ENCODE measurements at places on chromosomes 16 and 17.

GRCh38 chr17:44587339-44587738 is 30.1 kb downstream of the FZD2 start:
- DNase-seq = peak; percentile 93

- no peak for DNase-seq
Measured at GRCh38 chr16:48534601-48535340, 75.2 kb downstream of the N4BP1 start.

GRCh38 chr16:73614131-73614530 is 566.2 kb upstream of the ZFHX3 start:
- DNase-seq = no peak

- DNase-seq = no peak
Measured at GRCh38 chr17:59107306-59107670, 608 bp upstream of the TRIM37 start.

DNA sequence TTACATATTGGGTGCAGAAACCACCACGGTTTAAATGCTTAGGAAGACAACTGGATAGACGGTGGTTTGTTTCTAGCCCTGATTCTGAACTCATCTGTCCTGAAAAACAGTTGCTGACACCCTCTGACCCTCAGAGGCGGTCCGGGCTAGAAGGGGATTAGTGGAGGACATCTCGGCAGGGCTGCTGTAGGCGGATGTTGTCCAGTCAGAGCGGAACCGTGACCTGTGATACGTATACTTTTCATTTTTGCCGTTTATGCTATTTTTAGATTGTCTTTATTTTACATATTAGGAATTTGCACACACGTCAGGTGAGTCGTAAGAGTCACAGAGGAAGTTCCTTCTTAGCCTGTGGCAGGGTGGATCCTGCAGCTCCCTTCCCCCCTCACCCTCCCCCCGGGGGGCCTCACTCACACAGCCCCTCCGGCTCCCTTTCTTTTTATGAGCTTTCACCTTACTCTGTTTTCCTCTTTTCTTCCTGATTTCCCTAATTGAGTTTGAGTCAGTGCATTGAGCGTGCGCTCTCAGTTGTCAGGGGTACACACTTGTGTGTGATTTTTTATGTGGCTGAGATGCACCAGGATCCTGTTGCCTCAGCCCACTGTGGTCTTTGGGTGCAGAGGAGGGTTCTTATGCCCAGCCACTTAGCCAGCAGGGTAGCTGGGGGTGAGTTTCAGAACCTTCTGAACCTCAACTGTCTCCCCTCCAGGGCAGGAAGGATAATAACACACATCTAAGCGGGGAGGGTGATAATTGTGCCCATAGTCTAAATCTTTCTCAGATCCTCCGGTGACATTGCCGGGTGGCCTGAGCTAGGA is 211.1 kb upstream of the CHMP6 start:
- DNase-seq = no peak

GRCh38 chr17:48159232-48159631 is 51.7 kb downstream of the SNX11 start:
- no peak for DNase-seq

DNA sequence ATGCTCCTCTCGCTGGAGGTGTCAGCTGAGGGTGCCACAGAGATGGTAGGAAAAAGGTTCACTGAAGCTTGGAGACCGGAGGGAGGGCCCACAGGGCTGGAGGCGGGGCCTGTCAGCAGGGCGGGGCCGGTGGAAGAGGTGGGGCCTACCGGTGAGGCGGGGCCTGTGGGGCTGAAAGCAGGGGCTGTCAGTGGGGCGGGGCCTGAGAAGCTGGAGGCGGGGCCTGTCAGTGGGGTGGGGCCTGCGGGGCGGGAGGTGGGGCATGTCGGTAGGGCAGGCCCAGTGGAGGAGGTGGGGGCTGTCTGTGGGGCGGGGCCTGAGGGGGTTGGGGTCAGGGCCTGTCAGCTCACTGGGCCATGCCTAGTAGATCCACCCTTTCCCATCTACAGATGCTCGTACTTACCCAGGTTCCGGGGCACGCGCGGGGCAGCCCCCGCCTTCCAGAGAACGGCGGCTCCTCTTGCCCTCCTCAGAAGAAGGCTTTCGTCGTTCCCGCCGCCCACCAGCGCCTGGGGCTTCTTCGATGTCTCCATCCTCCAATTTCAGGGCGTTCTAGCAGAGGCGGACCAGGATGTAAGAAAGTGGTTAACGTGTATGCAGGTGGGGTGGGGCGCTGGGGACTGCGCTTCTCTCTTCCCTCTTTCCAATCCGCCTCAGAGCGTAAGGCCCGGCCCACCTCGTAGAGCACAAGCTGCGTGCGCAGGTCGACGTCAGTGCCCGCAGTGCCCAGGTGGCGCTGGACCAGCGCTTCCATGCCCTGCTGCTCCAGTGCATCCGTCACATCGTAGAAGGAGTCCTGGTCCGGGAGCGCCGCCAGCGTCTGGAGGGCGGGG is 9.8 kb downstream of the TMEM208 start:
- peak; percentile 46 for DNase-seq

- no peak for DNase-seq
Measured at GRCh38 chr16:55357241-55357640, 33.2 kb downstream of the IRX6 start.

DNA sequence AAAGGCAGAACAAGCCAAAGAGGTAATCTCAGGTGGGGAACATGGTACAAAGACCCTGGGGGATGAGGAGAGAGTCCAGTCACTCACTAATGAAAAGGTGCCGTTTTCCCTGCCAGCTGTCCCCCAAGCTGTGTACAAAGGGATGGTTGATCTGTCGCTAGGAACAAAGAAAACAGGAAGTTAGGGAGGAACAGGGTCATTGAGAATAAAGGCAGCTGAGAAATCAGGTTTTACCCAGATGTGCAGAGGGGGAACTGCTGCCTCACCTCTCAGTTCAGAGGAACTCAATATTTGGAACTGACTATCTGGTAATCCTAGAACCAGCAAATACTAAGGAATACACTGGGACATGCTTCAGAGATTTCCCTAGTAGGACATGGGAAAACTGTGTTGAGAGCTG is 1.5 kb downstream of the RSKR start:
- DNase-seq = no peak

DNA sequence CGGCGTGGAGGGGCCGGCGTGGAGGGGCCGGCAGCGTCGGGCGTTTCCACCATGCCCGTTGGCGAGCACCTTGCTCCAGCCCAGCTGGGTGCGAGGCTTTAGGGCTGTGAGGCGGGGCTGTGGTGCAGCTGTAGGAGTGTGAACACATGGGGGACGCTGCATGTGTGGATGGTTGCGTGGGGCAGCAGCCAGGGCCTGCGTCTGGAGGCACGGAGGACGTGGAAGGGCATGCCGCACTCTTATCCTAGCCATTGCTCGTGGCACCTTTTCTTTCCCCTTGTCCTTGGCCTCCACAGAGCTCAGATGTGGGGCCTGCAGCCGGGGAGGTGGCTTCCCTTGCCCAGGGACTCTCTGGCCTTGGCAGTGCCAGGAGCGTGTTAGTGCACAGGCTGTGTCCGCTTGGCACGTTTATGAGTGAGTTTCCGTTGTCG is 47.8 kb downstream of the PDPK1 start:
- DNase-seq = no peak

GRCh38 chr17:65109990-65110680 is 27.0 kb upstream of the RGS9 start:
- no peak for DNase-seq

- peak; percentile 39 for DNase-seq
Measured at GRCh38 chr17:9987779-9988585, 82.9 kb upstream of the RCVRN start.

DNA sequence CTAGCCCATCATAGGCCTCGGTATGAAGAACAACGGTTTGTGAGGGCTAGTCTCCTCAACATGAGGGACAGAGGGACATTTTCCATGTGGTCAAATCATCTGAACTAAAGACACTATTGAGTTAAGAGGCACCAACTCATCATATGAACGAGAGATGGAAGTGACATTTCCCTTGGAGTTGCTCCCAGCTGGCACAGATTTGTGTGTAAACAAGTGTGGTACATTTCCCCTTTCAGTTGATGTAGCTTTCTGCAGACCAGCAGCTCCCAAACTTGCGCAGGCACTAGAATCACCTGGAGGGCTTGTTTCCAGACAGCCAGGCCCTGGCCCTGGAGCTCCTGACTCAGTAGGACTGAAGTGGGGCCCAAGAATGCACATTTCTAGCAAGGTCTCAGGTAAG is 205.5 kb downstream of the PARN start:
- DNase-seq = no peak

- no peak for DNase-seq
Measured at GRCh38 chr16:19400711-19401110, 17.0 kb upstream of the TMC5 start.

GRCh38 chr16:68492543-68493411 is 44.5 kb upstream of the SMPD3 start:
- DNase-seq = no peak

- no peak for DNase-seq
Measured at GRCh38 chr17:50692448-50693035, 15.2 kb downstream of the ANKRD40 start.

DNA sequence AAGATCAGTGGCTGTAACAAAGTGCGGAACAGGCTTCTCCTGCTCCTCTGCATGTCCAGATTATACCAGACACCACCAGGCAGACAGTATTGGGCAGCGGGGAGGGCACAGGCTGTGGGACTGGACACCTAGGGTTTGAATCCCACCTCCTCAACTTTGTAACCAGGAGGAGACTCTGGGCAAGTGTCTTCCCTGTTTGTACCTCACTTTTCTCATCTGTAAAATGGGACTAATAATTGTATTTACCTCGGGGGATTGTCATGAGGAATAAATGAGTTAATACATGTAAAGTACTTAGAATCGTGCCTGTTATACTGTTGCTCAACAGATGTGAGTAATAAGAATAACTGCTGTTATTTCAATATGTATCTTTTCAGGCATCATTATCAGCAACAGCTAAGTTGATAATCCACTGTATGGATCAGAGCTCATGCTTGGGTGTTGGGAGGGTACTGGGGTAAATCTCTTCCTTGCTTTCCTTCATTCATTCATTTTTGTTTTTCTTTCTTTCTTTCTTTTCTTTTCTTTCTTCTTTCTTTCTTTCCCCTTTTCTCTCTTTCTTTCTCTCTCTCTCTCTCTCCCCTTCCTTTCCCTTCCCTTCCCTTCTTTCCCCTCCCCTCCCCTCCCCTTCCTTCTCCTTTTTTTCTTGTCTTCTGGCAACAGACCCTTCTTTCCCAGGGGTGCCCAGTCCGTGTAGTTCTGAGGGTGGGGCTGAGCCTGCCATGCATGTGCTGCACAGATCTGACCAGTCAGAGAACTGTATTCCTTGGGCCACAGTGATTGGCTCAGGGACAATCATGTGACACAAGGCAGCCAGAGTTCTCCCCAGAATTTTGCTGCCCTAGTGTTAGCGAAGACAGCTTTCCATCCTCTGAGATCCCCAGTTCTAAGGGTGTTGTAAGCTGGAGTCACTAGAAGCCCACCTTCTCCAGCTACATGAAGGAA is 25.3 kb upstream of the BRD7 start:
- no peak for DNase-seq

DNA sequence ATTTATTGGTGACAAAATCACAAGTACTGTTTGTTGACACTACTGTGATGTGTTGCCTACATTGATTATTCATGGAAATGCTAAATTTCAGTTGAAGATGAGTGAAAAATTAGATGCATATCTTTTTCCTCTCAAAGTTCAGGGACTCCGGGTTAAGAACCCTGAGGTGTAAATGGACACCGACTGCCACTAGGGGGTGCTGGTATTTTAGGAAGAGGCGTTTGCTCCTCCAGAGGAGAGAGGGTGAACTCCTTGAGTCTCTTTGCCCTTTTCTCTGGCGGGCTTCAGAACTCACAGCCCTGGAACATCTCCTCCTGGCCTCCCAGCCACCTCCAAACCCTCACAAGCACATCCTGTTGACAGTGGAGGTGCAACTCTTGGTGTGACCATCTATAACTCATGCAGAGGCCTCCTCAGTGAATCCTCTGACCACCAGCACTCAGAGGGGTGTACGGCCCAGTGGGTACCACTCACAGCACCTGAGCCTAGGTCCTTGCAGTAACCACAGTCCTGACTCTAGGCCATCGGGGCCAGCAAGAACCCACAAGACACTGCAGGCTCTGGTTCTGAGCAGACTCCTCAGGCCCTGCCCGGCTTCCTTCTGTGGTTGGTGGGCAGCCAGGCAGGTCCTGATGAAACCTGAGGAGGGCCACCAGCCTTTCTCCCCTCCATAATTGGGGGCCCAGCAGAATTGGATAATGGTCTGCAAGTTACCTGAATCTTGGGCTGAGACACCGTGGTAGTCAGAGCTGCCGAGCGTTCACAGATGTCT is 26.2 kb upstream of the PIK3R5 start:
- peak; percentile 72 for DNase-seq

GRCh38 chr17:7652388-7653356 is 1.9 kb downstream of the ATP1B2 start:
- no peak for DNase-seq

DNA sequence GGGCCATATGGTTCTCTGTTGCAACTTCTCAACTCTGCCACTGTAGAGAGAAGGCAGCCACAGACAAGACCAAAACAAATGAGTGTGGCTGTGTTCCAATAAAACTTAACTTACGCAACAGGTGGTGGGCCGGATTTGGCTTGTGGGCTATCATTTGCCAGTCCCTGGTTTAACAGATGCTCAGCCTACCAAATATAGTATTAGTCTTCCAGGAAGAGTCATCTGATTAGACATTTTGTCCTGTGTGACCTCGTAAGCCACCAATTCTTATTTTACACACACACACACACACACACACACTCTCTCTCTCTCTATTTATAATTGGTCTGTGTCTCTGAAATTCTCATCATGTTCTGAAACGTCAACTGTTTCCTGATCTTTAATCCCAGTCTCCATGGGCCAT is 245.9 kb downstream of the XYLT1 start:
- DNase-seq = peak; percentile 51

DNA sequence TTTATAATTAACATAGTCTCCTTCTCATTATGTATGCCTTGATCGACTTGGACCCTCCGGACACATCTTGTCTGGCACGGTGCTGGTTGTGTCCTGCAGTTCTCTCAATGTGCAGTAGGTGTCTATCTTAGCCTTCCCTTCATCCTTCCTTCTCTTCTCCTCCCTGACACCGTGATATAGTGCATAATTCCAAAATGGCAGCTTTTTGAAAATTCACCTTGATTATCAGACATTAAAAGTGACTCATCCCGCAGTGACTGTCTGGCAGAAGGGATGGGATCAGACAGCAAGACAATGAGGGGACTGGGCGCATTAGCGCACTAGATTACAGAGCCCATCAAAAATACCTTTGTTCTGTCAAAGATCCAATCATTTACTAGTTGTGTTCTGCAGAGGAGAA is 70.0 kb upstream of the PMFBP1 start:
- DNase-seq = peak; percentile 77

GRCh38 chr16:86665319-86665675 is 86.9 kb downstream of the FOXL1 start:
- peak; percentile 84 for DNase-seq

GRCh38 chr16:23072084-23072599 is 77.1 kb downstream of the USP31 start:
- DNase-seq = peak; percentile 77

- DNase-seq = no peak
Measured at GRCh38 chr16:10123141-10123540, 59.1 kb downstream of the GRIN2A start.

- no peak for DNase-seq
Measured at GRCh38 chr16:1914084-1914608, 4.1 kb downstream of the HS3ST6 start.
